ENCODE measurements at places on chromosomes 2 and 18.
A peak's percentile ranks its signal among the peaks of the same experiment; 100 is the strongest.

DNA sequence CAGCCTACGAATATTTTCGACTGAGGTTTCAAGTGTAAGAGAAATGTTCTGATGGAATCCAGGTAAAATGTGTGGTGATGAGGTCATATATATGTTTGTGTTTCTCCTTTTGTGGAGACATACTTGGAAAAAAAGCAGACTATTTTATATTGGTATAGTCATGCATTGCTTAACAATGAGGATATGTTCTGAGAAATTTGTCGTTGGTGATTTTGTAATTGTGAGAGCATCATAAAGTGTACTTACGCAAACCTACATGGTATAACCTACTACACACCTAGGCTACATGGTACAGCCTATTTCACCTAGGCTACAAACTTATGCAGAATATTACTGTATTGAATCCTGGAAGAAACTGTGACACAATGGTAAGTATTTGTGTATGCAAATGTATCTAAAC lies 1849.9 kb upstream of the CELF4 start:
- DNase-seq: no peak

- DNase-seq: no peak
Measured at GRCh38 chr18:2199060-2199459, 372.2 kb downstream of the METTL4 start.

DNA sequence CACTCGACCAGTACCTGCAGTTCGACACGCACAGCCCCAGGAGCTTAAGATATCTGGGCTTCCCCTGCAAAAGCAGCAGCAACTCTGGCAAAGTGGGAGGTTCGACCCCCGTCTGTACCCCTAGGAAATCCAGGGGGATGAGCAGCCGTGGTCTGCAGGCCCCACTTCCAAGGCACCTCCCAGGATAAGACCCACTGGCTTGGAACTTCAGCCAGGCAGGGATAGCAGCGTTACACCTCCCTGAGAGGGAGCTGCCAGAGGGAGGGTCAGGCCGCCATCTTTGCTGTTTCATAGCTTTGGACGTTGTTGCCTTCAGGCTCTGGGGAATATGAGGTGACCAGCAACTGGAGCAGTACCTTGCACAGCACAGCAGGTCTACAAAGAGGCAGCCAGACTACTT lies 351.1 kb downstream of the SOX11 start:
- DNase-seq: no peak

DNA sequence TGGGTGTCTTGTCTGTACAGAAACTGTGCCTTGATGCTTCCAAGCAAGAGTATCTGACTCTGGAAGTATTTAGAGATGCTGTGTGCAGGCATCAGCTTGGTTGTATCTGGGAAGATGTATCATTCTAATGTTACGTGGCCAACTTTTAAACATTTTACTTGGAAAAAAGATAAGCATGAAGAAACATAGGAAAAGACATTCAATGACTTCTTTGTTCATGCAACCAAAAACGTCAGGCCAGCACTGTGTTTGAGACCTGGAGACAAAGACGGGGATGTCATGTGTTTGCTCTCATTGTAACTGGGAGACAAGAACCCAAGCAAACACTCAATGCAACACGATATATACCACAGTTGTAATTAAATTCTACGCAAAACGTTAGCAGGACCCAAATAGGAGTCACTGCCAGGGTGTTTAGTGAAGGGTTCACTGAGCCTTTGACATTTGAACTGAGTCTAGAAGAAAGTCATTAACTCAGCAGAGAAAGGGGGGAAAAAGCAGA lies 8.9 kb upstream of the SESTD1 start:
- DNase-seq: no peak

- no peak for DNase-seq
Measured at GRCh38 chr2:128380061-128380889, 61.6 kb upstream of the HS6ST1 start.

DNA sequence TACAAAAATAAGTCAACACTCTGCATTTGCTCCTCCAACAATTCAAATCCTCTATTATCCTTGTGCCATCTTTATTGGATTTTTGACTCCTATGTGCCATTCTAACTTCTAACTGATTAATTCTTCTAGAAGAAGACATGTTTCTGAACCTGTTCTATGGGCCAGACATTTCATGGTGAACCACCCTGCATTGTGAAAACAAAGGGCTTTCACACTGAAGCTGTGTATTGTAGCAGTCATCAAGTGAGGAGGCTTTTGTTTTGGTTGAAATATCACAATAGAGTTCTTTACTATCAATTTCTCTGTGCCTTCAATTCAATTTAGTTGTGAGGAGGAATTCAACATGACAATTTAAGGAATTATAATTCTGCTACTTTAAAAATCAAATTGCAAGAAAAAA lies 357.9 kb downstream of the PLCL1 start:
- no peak for DNase-seq

- peak; percentile 47 for DNase-seq
Measured at GRCh38 chr2:100606726-100607343, 44.0 kb downstream of the PDCL3 start.

GRCh38 chr2:20179755-20180594 lies 45.0 kb downstream of the SDC1 start:
- DNase-seq: no peak

DNA sequence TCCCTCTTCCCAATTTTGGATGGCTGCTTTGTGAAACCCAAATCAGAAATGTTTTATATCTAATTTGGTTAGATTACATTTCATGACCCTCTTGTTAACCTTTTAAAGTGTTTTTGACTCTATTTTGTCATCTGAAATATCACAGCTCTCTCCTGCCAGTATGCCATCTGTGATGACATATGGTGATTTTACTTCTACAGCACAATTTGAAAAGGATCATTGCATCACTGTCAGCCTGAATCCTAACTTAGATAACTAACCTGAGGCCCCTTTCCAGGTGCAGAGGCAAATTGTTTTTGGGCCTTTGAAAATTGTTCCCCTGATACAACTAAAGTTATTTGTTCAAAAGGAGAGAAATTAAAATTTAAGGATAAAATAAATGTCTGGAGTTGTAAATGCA lies 1023.4 kb upstream of the LRRTM1 start:
- DNase-seq: no peak

Measured in CD4-positive, alpha-beta T cell treated with Interleukin-2 at 100 ng/mL for 4 hours (primary cell).